ENCODE measurements at places on chromosomes 7 and 10.
A peak's percentile ranks its signal among the peaks of the same experiment; 100 is the strongest.

GRCh38 chr7:22582863-22583622 is 83.1 kb upstream of the STEAP1B start:
- DNase-seq: no peak

- DNase-seq: no peak
Measured at GRCh38 chr7:101857358-101857811, 40.0 kb downstream of the CUX1 start.

DNA sequence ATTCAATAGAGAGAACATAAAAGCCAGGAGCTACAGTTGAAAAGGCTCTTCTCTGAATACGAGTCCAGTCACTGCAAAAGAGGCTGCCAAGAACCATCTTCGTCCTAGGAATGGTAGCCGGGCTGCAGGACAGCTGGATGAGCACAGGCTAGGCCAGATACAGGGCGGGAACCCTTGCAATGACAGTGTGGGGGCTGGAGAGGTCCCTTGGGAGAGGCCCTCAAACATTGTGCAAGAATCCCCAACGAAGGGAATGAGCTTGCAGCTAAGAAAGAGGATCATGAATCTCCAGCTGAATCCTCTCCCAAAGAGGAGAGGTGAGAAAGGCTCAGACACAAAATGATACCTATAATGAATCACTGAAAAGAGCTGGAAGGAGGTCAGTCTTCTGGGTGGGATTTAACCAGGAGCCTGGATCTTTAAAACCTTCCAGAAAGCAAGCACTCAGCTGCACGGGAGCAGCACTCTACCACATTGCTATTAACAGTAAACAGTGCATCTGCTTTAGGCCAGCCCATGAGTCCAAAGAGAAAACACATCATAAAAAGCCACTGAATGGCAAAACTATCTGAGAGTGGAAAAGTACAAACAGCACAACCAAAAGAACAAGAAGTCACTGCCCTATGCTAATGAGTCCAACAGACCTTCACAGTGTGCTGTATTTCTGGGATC is 287.9 kb downstream of the TNS3 start:
- no peak for DNase-seq

DNA sequence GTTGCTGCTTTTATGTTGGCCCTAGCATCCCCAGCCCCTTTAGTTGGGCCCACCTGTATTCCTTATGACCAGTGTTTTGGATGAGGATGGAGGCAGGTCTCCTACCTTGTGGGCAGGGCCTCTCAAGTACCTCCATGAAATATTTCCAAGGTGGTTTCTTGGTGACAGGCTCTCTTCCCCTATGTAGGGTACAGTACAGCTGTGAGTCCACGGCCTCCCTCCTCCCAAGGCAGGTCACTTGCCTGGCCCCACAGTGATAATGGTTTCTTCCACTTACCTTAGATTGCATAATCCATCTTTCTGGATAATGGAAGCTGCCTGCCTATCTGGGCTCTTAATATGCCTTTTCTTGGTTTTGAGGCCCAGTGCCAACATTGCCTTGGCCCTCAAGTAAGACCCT is 110.4 kb downstream of the NT5C2 start:
- DNase-seq: no peak

GRCh38 chr10:114492351-114493037 is 88.2 kb upstream of the AFAP1L2 start:
- peak; percentile 51 for DNase-seq

DNA sequence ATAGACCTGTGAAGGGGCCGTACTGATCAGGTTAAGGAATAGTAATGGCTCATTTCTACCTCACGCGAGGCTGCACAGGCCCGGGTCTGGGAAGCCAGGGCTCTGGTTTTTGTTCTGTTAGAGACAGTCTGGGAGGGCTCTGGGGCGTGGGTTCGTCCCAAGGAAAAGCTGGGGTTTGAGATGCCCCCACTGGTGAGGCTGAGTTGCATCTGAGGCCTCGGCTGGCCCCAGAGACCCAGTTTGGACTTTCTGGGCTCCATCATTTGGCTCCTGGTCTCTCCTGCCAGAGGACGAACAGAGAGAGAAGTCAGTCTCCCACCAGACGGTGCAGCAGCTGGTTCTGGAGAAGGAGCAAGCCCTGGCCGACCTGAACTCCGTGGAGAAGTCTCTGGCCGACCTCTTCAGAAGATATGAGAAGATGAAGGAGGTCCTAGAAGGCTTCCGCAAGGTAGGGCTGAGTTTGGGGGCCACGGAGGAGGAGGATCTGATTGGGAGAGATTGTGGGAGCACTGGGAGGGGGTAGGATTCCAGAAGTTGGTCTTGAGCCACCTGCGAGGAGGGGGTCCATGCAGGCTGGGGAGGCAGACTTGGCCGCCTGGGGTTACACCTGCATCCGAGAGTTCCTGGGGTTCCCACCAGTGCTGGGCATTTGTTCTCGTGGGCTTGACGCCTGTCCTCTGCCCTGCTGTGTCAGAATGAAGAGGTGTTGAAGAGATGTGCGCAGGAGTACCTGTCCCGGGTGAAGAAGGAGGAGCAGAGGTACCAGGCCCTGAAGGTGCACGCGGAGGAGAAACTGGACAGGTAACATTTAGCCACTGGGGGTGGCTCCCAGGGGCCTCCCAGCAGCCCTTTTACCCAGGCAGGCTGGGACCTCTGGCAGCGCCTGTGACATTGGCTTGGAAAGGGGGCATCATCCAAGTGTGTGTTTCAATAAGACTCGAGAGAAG is 22.5 kb upstream of the BTBD16 start:
- DNase-seq: no peak

DNA sequence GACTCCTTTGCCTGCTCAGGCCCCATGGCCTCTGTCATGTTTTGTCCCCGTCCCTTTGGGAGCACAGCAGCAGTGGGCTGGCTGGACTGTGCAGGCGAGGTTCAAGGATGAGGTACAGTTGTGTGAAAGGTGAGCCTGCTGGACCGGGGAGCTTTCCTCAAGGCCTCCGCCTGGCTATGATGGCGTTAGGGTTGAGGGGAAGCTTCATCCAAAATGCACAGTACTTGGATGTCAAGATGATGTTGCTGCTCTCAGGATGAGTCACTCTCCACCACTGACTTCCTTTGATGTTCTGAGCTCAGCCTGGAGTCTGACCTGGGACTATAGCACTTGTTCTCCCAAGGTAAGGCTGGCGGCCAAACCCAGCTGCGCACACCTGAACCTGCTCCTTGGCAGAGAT is 152.7 kb upstream of the SHH start:
- DNase-seq: no peak

GRCh38 chr10:78616125-78616695 is 452.6 kb upstream of the ZMIZ1 start:
- DNase-seq: no peak

- no peak for DNase-seq
Measured at GRCh38 chr7:29009947-29010346, 51.8 kb upstream of the TRIL start.

DNA sequence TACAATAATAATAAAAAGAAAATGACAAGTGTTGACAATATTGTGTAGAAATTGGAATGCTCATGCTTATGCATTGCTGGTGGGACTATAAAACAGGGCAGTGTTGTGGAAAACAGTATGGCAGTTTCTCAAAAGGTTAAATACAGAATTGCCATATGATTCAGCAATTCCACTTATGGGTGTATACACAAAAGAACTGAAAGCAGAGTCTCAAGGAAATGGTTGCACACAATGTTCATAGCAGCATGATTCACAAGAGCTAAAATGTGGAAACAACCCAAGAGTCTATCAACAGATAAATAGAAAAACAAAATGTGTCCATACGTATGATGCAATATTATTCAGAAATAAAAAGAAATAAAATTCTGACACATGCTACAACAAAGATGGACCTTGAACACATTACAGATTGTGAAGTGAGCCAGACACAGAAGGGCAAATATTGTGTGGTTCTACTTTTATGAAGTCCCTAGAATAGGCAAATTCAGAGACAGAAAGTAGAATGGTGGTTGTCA is 64.8 kb upstream of the GRM8 start:
- no peak for DNase-seq

GRCh38 chr10:76015245-76015644 is 583.8 kb downstream of the LRMDA start:
- no peak for DNase-seq

DNA sequence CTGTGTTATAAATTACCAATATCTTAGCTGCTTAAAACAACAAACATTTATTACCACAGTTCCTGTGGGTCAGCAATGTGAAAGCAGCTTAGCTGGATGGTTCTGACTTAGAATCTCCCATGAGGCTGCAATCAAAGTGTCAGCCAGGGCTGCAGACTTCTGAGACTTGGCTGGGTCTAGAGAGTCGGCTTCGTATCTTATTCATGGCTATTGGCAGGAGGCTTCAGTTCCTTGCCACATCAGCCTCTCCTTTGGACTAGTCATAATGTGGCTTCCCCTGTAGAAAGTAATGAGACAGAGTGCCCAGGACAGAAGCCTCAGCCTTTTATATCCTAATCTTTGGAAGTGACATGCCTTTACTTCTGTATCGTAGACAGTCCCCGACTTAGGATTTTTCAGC is 27.3 kb downstream of the RALA start:
- no peak for DNase-seq

DNA sequence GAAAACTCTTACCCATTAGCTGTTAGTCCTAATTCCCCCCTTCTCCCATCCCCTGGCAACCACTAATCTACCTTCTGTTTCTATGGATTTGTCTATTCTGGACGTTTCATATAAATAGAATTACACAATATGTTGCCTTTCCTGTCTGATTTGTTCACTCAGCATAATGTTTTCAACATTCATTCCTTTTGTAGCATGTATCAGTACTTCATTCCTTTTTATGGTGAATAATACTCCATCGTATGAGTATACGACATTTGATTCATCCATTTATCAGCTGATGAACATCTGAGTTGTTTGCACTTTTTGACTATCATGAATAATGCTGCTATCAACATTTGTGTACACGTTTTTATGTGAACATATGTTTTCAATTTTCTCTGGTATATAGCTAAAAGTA is 4.4 kb upstream of the FRAT1 start:
- no peak for DNase-seq

- DNase-seq: no peak
Measured at GRCh38 chr7:95045236-95045923, 138.0 kb downstream of the PPP1R9A start.

DNA sequence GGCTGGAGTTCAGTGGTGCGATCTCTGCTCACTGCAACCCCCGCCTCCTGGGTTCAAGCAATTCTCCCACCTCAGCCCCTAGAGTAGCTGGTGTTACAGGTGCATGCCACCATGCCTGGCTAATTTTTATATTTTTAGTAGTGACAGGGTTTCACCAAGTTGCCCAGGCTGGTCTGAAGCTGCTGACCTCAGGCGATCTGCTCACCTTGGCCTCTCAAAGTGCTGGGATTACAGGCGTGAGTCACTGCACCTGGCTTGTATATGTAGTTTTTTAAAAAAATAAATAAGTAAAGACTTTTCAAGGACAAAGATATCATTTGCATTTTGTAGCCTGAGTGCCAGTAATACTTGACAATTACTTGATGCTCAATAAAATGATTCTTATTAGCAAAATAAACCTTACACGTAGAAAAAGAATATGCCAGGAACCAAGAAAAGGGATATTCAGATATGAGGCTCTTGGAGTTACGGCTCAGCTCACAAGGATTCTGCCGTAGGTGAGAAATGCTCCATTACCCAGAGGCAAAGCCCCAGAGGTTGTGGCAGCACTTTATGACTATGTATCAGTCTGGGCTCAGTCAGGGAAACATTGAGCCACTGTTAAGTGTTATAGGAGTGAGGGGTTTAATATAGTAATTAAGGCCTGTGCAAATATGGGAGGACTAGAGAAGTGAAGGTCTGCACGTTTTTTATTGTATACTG is 98.5 kb downstream of the TPST1 start:
- DNase-seq: no peak

GRCh38 chr7:18829858-18830285 is 287.6 kb downstream of the TWIST1 start:
- no peak for DNase-seq

GRCh38 chr7:29825775-29826529 is 19.6 kb downstream of the WIPF3 start:
- DNase-seq: no peak

- DNase-seq: no peak
Measured at GRCh38 chr10:118595598-118596425, at the start of gene PRLHR. TSS of gene PRLHR (minus strand) at chr10:118595648. CDS start at chr10:118595244, 404 bp downstream.

GRCh38 chr7:99014113-99014985 is 129.6 kb downstream of the SMURF1 start:
- no peak for DNase-seq

GRCh38 chr7:138303230-138304070 is 156.6 kb upstream of the TRIM24 start:
- no peak for DNase-seq

GRCh38 chr10:124518366-124518765 is 56.7 kb downstream of the LHPP start:
- DNase-seq: no peak
